ENCODE measurements at places on chromosomes 1 and 21.
A peak's percentile ranks its signal among the peaks of the same experiment; 100 is the strongest.

- DNase-seq, result peak; percentile 28
Measured at GRCh38 chr1:52676249-52676903, 21.8 kb downstream of the COA7 start.

DNA sequence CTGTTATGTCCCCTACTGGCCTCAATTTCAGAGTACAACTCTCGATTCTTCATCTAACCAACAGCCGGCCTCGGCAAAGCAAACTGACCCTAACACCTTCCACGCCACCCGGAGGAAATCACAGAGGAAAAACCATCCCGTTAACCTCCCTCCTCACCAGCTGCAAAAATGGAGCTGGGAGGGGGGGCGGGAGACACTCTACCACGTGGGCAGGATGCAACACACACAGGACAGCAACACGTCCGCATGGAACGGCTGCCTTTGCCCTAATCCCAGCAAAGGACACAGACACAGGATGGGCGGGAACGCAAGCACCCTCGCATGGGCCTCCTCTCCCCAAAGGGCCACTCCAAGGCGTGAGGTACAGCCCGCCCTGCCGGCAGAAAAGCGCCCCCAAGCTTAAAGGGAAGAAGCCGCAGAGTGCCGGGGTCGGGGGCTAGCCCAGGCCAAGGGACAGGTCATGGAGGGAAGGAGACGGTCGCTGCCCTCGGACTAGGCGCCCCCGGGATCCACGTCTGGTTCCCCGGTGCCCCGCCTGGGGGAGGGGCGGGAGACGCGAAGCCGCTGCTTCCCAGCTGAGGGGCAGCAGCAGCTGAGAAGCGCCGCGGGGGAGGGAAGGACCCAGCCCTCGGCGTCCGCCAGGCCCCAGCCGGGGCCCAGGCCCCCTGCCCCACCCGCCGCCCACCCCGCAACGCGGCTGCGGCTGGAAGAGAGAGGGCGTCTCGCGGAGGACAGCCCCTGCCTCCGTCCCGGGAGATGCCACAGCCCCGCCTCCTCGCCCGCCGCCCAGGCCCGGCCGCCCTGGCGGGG is 590 bp downstream of the FOXJ3 start:
- peak; percentile 73 for DNase-seq

DNA sequence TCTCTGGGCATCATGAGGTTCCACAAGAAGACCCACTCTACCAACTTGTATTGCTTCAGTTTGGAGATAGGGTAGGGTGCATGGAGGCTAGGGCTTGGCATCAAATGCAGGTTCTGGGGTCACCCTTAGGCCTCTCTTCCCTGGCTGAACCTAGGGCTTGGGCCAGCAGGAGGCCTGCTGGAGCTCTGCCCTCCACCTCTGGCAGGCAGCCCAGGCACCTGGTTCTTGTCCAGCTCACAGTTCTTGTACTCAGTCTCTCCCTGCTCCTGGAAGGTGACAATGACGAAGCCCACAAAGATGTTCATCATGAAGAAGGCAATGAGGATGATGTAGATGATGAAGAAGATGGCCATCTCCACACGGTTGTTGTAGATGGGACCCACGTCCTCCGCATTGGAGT is 37.5 kb upstream of the KIF21B start:
- DNase-seq, result no peak

DNA sequence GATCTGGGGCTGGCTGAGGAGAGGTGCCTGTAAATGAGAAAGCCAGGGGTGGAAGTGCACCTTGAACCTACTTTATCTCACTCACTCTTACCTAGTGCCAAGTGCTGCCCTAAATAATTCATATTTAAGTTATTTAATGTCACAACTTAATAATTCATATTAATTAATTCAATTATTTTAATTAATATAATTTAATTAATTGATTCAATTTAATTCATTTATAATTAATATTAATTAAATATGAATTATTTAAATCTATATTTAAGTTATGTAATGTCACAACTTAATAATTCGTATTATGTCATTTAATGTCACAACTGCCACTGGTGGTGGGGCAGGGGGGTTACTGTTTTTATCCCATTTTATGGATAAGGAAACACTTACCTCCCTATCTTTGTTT is 361.6 kb upstream of the RUNX1 start:
- DNase-seq, result no peak

DNA sequence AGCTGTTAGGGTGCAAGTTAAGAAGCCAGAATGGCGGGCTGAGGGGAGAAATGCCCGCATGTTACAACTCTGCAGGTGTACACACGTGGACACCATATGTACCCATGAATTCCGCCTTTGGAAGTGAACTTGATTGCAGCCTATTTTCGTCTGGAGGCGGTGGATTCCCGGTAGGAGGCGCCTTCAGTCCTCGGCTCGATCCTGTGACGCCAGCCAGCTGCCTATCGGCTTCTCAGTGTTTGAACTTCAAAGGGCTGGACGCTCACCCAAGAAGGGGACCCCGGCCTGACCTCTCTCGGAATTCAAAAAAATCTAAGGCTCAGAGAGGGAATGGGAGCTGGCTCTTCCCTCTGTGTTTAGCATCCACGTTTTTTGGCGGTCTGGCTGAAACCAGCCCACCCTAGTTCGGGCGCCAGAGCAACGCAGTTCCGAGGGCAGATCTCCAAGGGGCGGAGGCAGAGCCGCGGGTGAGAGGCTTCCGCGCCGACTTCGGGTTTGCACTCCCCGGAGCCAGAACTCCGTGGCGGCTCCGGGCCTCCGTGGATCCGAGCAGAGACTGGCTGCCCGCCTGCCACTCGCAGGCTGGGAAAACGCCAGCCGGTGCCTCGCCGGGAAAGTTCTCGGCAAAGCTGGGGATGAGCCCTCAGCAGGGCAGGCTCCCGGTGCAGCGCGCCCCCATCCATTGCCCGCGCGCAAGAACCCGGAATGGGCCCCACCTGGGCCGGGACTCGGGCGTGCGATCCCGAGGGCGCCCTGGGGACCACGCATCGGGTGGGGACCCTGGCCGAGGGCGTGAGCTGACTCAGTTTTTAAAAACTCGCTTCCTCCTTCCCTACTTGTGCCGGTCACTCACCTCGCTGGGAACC is 996 bp upstream of the TMEM51 start:
- DNase-seq, result no peak

DNA sequence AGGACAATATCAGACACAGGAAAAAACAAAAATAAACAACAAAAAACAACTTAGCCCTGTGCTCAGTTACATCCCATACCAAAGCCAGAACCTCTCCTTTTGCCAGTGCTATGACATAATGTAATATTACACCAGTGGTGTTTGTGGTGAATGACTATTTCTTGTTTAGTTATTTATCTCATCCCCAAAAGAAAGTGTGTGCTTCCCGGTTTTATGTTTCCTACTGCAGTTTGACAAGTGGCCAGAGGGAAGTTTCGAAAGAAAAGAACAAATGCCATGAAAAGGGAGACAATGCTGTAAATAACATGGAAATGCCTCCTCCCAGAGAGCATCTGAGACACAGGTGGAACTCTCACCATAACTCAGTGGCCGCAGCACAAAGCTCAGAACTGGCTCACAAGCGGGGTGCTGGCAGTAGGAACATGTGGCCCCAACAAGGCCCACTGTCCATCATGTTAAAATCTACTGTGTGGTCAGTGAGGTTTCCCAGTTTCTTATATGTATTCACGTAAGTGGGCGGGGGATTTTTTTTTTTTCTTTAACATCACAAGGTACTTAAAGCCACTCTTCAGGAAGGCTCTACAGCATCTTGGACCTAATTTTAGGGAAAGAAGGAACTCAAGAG is 158.2 kb downstream of the BARHL2 start:
- DNase-seq, result no peak

DNA sequence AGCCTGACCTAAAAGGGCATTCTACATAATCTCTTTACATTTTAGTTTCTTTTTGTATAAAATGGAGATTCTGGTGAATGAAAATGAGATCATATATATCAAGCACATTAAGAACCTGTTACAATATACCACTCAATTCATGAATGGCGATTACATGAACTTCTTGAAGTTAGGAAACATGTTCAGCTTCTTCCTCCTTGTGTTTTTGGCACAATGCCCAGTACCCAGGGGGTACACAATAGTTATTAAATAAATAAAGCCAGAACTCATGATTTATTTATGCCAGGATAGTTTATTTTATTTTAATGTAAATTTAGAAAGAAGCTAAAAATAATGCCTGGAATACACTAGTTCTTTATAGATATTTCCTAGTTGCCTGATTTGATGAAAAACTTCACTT is 186.0 kb upstream of the PTGFR start:
- DNase-seq, result no peak

DNA sequence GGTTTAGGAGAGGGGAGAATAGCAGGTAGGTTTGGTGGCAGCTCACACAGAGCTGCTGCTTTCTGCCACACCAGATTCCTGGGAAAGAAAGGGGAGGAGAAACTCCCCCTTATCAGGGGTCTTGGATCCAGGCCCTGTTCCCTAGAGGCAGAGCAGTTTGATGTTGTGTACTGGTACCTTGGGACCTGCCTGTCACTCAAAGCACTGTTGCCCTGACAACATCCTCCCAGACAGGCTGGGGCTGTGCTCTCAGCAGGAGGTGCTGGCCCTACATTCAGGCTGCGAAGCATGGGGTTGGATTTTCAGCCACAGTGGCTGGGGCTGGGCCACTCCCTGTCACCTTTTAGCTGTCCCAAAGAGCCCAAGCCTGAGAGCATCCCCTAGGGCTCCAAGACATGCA is 188.0 kb downstream of the GRIK3 start:
- no peak for DNase-seq

- no peak for DNase-seq
Measured at GRCh38 chr1:28244549-28245251, 8.8 kb downstream of the ATP5IF1 start.

GRCh38 chr1:10473145-10473765 is 926 bp upstream of the DFFA start:
- DNase-seq, result no peak

GRCh38 chr1:27690183-27690582 is 18.2 kb upstream of the IFI6 start:
- no peak for DNase-seq

- no peak for DNase-seq
Measured at GRCh38 chr1:58032611-58033073, 513.9 kb downstream of the OMA1 start.

- DNase-seq, result no peak
Measured at GRCh38 chr1:209512821-209513220, 70.7 kb upstream of the CAMK1G start.

DNA sequence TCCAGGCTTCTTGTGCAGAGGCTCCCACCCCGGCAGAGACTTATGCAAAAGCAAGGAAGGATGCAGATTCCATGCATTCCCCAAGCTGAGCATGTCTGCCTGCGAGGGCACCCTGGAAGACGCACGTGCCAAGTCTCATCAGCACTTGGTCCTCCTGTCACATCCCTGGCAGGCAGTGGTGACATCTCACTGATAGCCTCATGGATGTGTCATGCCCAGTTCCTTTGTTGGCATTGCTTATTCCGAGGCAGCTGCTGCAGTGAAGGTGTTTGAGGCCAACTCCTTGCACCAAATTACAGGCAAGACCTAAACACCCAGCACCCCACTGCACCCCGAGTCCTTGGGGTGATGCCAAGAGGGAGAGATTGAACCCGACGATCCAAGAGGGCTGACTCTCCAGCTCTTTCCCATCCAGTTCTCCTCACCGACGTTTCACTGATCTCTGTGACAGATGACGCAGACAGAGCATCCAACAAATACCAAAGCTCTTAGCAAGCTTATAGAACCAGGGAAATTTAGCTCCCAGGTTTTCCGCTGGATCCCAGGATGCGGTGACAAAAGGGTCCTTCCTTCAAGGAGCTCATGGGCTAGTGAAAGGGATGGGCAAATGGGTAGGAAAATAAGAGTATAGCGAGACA is 611.1 kb downstream of the AJAP1 start:
- DNase-seq, result peak; percentile 22

- no peak for DNase-seq
Measured at GRCh38 chr1:209383907-209384709, 199.4 kb upstream of the CAMK1G start.

DNA sequence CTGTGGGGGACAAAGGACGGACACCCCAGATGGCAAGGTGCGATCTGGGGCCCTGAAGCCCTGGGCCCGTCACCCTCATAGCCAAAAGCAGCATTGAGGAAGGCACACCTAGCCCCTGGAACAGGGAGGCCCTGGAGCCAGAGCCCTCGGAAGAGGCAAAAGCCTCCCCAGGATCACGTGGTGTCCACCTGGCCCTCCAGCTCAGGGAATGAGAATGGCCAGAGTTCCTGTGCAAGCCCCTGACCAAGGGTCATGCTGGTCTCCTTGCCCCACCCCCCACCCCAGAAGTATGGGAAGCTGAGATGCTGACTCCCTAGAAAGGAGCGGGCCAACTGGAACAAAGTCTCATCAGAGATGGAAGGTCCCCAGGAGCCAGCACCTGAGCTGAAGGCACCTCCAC is 1.0 kb upstream of the PDZK1IP1 start:
- DNase-seq, result peak; percentile 46

- no peak for DNase-seq
Measured at GRCh38 chr1:61579802-61580201, 145.1 kb downstream of the TM2D1 start.

DNA sequence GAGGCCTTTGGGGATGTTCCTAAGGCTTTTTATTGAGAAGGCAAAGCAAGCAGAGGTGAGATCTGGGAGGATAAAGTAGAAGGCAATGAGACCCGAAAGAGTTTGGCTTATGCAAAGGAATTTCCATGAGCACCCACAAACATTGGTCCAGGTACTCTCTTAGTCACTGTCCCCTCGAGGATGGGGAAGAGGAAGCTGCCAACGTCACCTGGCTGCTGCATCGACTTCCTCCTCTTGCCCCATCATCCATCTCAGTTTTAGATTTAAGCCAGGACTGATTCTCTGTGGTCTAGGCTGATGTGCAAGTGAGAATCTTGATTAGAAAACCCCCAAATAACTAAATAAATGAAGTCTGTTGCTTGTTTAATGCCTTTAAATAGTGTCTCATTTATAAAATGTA is 28.7 kb downstream of the RUNX1 start:
- peak; percentile 78 for DNase-seq

- DNase-seq, result no peak
Measured at GRCh38 chr1:159999204-159999603, 32.6 kb downstream of the PIGM start.

GRCh38 chr1:218755128-218755527 is 410.0 kb downstream of the TGFB2 start:
- DNase-seq, result no peak

GRCh38 chr1:158058237-158058985 is 65.0 kb downstream of the KIRREL1 start:
- DNase-seq, result no peak

All from activated effector memory CD4-positive, alpha-beta T cell treated with anti-CD3 and anti-CD28 coated beads, Interleukin-2, amount 50 U/mL, for 16 hours (primary cell).